ENCODE measurements at places on chromosomes 4 and X.

DNA sequence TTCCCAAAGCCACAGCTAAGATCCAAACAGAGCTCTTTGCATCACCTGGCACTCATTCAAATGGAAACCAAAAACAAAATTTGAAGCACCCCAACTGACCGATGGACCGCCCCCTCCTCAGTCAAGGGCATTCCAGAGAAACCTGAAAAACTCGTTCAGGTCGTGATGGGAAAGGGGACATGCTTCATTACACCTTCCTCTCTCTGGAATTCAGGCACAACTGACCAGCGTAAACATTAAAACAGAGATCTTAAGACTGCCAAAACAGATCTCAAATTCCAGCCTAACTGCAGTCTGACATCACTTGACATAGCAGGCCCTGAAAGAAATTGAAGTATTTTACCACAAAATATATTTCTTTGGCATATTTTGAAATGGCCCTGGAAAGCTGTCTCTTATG is 28.5 kb downstream of the PTTG2 start:
- no peak for DNase-seq

GRCh38 chr4:21001490-21001889 is 301.2 kb downstream of the PACRGL start:
- no peak for DNase-seq

GRCh38 chrX:9160698-9161329 is 126.9 kb upstream of the FAM9B start:
- DNase-seq: no peak

GRCh38 chr4:167802463-167803212 is 289.7 kb upstream of the ANXA10 start:
- DNase-seq: no peak

GRCh38 chr4:137961051-137961438 is 281.1 kb downstream of the SLC7A11 start:
- no peak for DNase-seq

DNA sequence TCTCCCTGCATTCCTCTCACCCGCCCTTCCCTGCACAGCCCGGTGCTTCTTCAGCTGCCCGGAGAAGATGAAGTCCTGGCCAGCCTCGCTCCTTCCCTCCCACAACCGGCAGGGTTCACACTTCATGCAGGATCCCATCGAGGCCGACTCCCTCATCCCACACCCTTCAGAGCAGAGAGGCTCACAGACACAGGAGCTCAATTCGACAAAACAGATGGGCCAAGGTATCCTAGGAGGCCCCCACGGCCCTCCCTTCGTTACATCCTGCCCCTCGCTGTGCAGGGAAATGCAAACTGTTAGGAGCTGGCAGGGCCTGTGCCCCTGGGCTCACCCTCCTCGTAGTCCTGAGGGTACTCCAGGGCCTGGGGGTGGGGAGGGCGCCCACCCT is 238.1 kb downstream of the DHRSX start:
- DNase-seq: no peak

All from GM06990 (cell line).